Left cardiac atrium (tissue), 4 donors: ENCODE measurements at places on chromosomes 5 and 9. TPM values are rescaled to one million over a fixed set of nuclear protein-coding genes. Genes with fewer than 3 reads are reported as not detected.

Gene KLF9
- 78.9 TPM for total RNA-seq

Gene FOXD4L6
- 0.15 TPM for total RNA-seq

- DNase-seq = no peak
Observed at GRCh38 chr9:75084081-75084672, 3.8 kb downstream of the NMRK1 start.

GRCh38 chr9:121946465-121946864, 146.6 kb downstream of the TTLL11 start:
- DNase-seq = no peak

Gene EMB
- total RNA-seq = 35.8 TPM

DNA sequence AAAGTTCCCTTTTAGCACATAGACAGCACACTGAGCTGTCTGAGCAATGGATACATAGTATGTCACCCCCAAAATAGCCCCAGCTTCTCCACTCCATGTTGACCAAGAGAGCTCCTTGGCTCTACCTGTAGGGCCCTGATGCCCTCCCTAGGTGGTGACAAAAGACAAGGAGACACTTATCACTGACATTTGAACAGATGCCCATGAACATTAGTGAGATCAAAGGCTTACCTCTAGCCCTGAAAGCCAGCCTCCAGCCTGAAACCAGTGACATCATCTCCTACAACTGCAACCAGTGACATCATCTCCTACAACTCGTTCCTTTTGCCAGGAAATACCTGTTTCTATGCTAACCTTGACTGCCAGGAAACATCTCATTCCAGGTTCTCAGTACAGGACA, 122.7 kb downstream of the FSTL4 start:
- no peak for DNase-seq

Gene CD74
- 433 TPM for total RNA-seq

Gene SLC25A48
- total RNA-seq = 0.76 TPM

DNA sequence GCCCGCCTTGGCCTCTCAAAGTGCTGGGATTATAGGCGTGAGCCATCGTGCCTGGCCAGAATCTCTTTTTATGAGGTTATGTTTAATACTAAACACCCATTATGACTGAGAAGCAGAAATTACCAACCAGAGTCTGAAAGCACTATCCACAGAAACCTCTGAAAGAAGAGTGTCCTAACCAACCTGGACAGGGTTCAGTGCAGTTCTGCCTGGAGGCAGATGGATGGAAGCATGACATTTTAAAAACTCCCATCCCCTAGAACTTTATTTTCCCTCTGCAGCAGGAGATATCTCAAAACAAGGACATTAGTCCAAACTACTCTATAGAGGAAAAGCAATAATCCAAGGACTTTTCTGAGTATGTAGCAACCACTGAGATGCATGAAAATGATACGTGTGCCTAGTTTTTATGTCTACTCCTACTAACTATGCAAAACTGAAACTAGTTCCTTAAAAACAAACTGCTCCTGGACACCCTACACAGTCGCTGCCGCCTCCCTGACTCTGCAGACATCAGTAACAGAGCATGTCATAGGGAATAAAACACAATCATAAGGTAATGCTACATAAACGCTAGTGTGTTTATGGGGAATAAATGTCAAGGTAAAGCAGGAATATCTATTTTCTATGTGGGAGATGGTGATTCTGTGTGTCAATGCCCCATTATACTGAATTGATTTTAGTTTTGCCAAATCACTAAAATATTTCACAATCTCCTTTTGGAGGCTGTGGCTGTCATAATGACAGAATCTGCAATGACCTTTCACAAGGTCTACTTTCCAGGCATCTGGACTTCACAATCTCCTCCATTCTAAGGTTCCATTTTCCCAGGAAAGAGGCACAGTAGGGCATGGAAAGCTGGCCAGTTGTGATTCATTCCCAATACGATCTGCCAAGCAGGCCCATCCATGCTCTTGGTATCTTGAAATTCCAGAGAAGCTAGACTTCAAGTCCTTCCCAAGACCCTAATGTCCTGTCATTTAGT, 122.8 kb downstream of the SIL1 start:
- DNase-seq = no peak

Gene DNAH5
- 0.24 TPM for total RNA-seq

GRCh38 chr5:138953387-138954256, 78.5 kb upstream of the LRRTM2 start:
- peak; percentile 92 for DNase-seq

Gene PCDHA1
- not detected for total RNA-seq
